A549 treated with dexamethasone at 1 μM for 4 hours (cell line): ENCODE measurements at places on chromosomes 7 and 10. TPM values are rescaled to one million over a fixed set of nuclear protein-coding genes. Genes with fewer than 3 reads are reported as not detected.

The AEBP1 gene
- total RNA-seq: 0.02 TPM in 1 of 5 replicates, not detected in the others

The NUTM2E gene
- total RNA-seq: 0.26 to 0.48 TPM (median 0.40 TPM) in 5 replicates

The ESYT2 gene
- 93.7 to 134 TPM (median 125 TPM) in 5 replicates for total RNA-seq

The PKD2L1 gene
- total RNA-seq: 0.11 to 0.38 TPM (median 0.19 TPM) in 5 replicates

The SPDYE9 gene
- not detected in 5 replicates for total RNA-seq

The TMEM213 gene
- not detected in 5 replicates for total RNA-seq

The UNC5B gene
- total RNA-seq: 2.8 to 5.0 TPM (median 4.7 TPM) in 5 replicates

The PTF1A gene
- total RNA-seq: not detected in 5 replicates

The ACSM6 gene
- total RNA-seq: 0.06 TPM in 1 of 5 replicates, not detected in the others
